ENCODE measurements at places on chromosomes 6 and 20.

DNA sequence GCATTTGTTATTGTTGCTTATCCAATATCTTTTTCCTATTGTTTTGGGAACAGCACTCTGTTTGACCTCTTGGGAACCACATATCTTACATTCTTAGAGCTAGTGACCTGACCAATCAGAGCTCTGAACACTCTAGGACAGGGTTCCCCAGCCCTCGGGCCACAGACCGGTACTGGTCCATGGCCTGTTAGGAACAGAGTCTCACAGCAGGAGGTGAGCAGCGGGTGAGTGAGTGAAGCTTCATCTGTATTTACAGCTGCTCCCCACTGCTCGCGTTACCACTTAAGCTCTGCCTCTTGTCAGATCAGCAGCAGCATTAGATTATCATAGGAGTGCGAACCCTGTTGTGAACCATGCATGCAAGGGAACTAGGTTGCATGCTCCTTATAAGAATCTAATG is 226.0 kb upstream of the TSHZ2 start:
- no peak for DNase-seq

DNA sequence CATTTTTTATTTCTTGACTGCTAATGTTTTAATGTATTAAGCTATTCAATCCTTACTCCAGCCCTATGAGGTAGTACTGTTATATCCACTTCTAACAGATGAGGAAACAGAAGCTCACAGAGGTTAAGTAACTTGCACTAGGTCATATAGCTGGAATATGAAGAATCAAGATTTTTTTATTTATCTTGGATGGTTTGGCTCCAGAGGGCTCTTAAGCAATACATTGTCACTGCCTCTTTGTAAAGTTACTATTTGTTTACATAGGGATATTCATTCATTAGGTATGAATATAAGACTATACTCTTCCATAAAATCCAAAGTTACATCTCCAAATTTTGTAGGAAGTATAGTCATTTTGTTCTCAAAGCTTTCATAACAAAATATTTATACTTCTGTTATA is 113.8 kb downstream of the LAMP5 start:
- DNase-seq: no peak

DNA sequence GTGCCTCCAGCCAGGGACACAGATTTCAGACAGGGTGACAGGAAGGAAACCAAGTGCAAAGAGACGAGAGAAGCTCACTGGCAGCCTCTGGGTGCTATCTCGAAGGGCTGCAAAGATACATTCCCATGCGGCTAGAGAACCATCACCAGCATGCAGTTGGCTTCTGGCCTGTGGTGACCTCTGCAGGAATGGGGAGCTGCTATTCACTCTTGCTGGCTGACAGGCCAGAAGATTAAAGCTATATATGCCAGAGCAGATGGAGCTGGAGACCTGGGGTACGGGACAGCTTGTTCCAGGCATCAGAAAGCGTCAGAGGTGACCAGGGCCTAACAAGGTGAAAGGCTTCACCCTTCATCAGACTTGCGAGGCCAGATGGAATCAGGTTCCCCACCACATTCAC is 20.0 kb downstream of the MAP1LC3A start:
- DNase-seq: no peak

DNA sequence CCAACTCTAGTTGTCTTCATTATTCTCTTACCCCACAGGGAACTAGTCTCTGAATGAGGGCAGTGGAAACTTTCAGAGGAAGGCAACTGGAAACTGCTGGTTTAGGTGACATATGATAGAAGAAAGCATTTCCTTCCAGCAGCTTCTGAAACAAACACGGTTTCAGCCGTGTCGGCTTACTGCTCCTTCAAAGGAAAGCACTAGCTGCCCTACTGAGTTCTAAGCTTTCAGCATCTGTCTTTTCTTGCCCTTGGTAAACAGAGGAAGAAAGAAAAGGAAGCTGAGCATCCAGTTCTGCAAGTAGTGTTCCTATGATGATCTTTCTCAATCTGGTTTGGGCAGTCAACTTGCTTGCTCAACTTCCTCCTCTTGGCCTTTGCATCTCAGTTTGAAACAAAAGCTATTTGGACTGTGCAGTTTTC is 117.5 kb upstream of the CEP85L start:
- DNase-seq: no peak

DNA sequence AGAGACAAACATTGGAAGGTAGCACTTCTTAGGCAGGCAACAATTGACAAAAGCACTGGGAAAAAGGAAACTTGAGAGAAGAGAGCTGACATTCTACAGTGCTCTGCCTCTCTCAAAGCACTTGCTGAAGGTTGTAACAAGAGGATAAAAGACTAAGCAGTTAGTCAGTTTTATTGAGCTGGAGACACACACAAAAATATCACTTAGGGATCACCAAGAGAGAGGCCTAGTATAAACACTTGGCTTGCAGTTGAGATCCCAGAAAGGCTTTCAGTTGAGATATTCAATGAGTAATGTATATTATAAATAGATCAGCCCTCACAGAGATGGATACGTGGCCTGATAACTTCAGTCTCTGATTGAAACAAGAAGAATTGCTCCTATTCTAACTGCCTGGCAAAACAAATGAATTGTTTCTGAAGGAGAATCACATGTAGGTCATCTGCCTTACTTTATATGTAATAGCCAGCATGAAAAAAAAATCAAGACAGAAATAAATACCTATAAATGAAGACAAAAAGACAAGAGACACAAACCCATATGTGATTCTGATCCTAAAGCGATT is 747.2 kb upstream of the MAN1A1 start:
- no peak for DNase-seq

GRCh38 chr6:37602346-37602745 is 95.3 kb downstream of the MDGA1 start:
- no peak for DNase-seq
